Left hindlimb (tissue), 1 donor: ENCODE measurements at places on chromosomes 1 and 21.

GRCh38 chr1:69109277-69109676, 458.4 kb upstream of the LRRC7 start:
- no peak for DNase-seq

DNA sequence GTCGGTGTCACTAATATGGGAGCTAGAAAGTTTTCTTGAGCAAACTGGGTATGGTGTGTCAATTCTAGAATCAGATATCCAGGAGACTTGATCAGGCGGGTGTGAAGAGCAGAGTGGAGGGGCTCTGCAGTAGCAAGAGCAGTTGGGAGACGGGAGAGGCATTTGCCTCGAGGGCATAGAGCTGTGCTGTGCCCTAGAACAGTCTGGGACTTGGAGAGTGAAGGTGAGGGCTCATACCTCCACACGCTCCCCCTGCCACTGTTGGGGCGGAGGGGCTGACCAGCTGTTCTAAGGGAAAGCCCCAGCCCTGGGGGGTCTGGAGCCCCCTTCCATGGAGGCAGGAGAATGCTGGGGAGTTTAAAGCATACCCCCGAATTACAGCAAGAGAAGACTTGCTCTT, 33.8 kb downstream of the SIM2 start:
- DNase-seq, result no peak

- DNase-seq, result no peak
Measured at GRCh38 chr1:101187297-101187696, 49.5 kb upstream of the S1PR1 start.

DNA sequence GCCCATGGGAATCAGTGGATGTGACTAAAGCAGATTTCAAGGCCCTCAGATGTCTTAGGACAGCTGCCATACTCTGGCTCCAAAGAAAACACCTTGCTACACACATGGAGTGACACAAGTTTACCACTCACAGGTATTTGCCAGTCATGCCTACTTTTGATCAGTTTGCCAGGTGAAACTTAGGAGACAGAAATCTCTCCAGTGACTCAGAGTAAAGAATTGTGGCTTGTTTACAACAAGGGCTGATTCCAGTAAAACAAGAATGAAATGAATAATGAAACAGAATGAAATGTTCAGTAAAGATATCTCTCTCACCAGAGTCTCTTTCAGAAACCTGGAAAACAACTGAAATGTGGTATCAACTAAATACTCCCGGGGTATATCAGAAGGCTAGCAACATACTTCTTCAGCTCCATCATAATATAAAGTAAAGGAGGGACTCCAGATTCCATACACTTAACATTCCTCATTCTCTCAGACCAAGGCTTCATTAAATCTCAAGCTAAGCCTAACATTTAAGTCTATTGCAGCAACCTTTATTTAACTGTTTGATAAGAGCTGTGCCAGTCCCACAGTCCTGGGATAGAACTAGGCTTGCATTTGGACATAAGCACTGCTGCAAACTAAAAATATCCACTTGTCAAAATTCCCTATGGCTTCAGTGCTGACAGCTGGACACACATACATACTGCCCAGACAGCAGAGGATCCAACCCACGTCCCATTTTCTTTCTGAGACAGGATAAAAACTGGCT, 143.3 kb downstream of the SIPA1L2 start:
- DNase-seq, result no peak

GRCh38 chr1:225471109-225471452, 43.2 kb upstream of the LBR start:
- DNase-seq, result peak; percentile 29

DNA sequence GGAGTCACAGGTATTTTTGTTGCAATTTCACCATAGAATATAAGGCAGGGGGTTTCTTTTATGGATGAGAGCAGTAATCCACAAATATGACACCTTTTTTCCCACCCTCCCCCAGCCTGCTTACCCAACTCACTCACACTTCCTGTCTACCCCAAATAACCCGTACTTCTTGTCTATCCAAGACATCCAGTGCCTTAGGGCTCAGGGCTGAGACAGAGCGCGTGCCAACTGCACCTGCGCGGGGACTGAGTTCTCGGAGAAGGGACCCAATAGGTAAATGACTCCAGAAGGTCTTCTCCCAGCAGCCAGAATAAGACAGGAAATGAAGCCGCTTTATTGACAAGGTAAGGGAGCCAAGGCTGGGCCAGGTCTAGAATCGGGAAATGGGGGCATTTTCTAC, 369.1 kb downstream of the SIPA1L2 start:
- no peak for DNase-seq
